Fibroblast of gingiva (primary cell): ENCODE measurements at places on chromosomes 1 and 21.

- DNase-seq: no peak
Measured at GRCh38 chr1:196152086-196152485, 456.2 kb downstream of the KCNT2 start.

- DNase-seq: no peak
Measured at GRCh38 chr1:87042111-87042811, 127.8 kb downstream of the HS2ST1 start.

DNA sequence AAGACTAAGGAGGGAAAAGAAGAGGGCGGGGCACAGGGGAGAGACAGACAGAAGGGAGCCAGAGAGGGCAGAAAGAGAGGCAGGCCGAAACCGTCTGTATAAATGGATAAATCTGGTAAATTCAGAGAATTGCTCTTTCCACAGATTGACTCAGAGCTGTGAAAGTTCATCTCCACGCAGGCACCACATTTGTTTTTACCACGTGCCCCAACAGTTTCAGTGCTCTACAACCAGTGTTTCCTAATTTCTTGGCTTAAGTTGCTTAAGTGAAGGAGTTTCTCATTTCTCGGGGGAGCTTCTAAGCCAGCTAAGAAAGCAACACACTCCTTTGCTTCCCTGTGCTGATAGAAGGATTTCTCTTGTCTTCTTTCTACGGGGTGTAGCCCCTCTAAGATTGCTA lies 87.1 kb downstream of the ENAH start:
- peak; percentile 83 for DNase-seq

- no peak for DNase-seq
Measured at GRCh38 chr1:231991231-231991630, 364.6 kb downstream of the DISC1 start.

GRCh38 chr1:110070671-110071242 lies at the start of gene ALX3:
Gene ALX3, minus strand, starts transcription at chr1:110070672. Its CDS starts 60 bp downstream, at chr1:110070612.
- no peak for DNase-seq

DNA sequence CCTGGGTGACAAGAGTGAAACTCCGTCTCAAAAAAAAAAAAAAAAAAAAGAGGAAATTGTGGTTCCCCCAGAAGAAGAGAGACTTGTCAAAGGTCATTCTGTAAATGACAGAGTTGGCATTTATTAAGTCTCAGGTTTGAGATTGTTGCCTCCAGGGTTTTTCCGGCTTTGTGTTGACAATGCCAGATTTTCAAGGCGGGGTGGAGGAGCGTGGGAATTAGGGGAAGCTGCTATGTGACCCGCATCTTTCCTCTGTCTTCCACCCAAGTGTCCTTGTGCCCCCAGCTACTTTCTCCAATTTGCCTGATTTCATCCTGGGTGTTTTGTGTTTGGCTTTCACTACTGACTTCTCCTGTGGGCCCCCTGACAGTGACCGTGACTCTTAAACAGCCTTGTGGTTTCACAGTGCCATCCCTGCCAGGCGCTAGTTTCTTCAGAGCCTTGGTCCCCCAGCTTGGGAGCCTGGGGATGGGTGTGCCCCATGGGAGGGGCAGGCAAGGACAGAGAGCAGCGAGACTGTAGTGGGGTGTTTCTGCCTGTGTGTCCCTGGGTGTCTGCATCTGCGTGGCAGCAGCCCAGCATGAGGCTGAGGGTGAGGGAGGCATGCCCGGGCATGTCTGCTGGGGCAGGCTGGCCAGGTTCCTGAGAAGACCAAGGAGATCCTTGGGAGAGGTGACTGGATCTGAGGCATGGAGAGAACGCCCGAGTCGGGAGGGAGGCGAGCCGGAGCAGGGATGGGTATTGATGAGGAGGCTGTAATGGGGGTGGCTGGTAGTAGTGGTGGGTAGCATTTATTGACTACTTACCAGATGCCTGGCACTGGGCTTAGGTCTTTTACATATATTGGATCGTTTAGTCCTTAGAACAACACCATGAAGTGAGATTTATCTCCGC lies 46.3 kb downstream of the IER5 start:
- peak; percentile 93 for DNase-seq

DNA sequence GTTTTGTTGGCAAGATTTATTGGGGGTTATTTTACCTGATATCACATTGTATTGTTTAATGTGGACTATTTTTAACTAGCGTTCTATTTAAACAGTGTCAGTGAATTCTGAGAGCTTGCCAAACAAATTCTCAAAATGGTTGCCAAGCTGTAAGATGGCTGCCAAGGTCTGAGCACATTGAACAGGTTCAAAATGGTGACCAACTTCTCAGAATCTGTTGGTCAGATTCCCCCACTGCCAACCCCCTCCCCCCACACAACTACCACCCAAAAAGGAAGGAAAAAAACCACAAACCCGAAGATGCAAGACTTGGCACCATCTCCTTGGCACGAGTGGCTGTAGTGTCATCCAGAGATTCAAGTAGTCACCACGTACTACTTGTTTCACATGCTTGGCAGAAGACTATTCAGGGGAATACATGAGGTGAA lies 159.1 kb downstream of the NFIA start:
- DNase-seq: peak; percentile 27
